Stimulated activated CD8-positive, alpha-beta memory T cell treated with anti-CD3 and anti-CD28 coated beads, Interleukin-7, amount 100 ng/mL, for 4 hours (primary cell): ENCODE measurements at places on chromosomes 1 and 21.

DNA sequence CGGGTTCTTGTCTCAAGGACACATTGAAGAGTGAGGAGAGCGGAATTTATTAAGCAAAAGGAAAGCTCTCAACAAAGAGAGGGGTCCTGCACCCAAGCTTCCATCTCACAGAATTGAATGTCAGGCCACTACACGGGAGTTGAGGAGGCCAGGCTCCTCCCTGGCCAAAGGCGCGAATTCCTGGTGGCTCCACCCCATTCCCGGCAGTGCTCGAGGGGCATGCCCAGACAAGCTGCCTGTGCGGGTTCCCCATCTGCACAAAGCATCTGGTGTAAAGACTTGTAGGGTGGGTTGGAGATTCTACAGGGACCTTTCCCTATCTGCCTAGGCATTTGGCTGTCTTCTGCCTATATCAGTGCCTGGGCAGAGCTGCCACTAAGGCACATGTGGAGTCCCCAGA, 648.5 kb upstream of the PKN2 start:
- no peak for DNase-seq

GRCh38 chr1:153498746-153499145, 37.0 kb downstream of the S100A6 start:
- no peak for DNase-seq

DNA sequence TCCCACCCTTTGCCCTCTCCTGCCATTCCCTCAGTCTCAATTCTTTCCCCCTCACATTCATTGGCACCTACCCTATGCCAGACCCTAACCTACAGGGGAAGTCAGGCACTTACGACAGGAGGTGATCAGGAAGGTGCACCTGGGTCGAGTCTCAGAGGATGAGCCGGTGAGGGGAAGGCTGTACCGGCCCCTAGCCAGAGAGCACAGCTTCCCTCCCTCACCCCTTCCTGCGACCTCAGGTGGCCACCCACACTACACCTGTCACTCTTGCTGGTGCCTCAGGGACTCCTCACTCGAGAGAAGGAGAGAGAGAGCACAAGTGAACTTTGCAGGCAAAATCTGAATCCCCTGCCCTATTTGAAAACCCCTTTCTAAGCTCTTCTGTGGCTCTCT, 1.7 kb upstream of the MYOM3 start:
- no peak for DNase-seq

- DNase-seq, result no peak
Measured at GRCh38 chr1:29502225-29502910, 266.0 kb downstream of the PTPRU start.

GRCh38 chr1:21089731-21090130, 87.0 kb downstream of the EIF4G3 start:
- no peak for DNase-seq

- no peak for DNase-seq
Measured at GRCh38 chr1:103267893-103268292, 159.6 kb upstream of the COL11A1 start.

DNA sequence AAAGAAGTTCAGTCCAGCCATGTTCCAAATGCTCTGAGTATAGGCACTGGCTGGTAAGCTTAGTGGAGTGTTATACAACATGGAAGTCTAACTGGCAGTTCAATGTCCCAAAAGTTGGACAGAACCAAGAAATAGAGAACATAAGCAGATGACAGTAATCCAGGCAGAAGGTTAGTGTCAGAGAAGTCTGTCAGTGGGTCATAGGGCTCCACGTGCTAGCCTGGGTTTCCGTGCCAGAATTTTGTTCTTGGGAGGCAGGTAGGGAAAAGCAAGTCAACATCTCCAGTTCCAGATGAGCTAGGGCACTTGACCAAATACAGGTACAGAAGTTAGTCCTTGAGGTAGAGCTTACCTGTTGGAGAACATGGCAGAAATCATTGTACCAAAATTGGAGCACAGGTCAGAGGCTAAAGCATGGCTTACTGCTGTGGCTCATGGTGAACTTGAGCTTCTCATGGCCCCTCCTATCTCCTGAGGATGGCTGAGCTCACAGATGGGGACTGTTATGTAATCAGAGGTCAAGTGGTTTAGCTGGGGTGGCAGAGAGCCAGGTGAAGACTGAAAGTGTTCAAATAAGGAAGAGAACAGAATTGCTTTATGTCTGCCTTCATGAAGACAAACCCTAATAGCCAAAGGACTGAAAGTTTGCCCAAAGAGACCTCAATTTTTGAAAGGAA, 170.8 kb downstream of the NFIA start:
- DNase-seq, result no peak

DNA sequence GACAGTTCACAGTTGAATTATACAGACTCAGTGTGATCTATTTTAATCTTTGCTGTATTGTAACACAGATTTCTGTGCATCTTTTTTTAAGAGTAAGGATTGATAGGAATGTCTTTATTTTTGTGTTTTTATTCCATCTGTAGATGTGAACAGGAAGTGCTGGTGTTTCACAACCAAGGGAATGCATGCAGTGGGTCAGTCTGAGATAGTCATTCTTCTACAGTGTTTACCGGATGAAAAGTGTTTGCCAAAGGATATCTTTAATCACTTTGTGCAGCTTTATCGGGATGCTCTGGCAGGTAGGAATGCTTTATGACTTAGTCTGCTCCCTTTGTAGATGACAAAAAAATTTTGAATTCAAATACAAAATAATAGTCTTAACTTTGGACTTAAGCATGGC, 84.5 kb downstream of the CC2D1B start:
- DNase-seq, result no peak

DNA sequence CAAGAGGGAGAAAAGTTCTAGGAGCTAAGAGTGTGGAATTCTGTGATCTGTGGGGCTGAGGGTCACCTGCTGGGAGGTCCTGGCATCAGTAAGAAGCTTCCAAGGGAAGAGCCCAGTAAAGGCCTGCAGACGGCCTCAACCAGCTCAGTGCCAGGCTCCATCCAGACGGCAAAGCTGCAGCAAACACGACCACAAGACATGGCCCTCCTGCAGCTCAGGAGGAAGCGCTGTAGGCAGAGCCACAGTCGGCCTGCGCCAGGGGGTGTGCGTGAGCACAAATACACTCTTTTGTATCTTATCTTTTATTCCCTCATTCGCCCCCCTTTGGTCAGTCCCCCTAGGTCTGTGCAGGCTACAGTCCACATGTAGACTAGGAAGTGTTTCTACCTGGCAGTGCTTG, 13.4 kb downstream of the C1orf174 start:
- DNase-seq, result no peak

DNA sequence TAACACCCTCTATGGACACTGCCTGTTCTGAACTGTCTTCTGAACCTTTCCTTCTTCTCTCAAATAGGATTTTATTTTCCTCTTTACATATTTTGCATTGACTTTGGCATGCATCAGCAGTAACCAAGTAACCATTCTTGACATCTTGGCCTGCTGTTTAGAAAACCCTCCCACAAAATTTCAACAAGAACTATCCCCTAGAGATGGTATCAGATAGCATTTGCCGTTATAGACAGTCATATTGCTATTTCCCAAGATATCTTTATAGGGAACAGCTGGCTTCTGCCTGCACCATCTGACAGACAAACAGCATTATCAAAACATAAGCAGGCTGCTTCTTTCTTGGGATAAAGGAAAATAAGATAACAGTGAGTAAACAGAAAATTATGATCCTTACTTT, 54.7 kb downstream of the LHX8 start:
- DNase-seq, result no peak

- no peak for DNase-seq
Measured at GRCh38 chr1:234913771-234914170, 214.9 kb downstream of the TOMM20 start.

- no peak for DNase-seq
Measured at GRCh38 chr21:36965720-36966065, 776 bp downstream of the HLCS start.

DNA sequence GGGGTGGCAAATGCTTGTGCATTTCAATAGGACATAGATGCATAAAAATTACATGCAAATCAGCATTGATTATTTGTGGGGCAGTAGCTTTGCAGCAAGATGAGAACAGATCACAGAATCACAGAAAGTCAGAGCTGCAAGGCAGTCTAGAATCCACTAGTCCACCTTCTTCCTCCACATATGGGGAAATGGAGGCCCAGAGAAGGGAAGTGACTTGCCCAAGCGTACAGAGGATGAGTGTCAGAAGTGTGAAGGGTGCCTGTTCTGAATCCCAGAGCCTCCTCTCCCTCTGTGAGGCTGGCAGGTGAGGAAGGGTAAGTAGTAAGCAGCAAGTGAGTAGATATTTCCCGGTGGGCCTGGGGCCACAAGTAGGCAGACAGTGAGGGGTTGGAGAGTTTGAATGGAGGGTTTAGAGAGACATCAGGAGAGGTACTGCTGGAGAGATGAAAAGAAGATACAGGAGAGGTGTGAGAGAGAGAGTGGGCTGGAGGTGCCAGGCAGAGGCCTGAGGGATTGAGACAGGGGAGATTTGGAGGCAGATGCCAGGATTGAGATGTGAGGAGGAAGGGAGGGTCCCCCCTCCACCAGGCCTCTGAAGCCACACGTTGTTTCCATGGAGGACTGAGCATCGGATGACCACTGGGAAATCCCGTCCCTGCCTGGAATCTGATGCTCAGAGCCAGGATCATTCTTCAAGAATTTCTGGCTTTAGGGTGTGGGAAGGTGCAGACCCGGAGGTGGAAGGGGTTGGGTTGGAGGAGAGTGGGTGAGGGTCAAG, 4.8 kb upstream of the MYOG start:
- no peak for DNase-seq

GRCh38 chr1:54811739-54812655, 10.9 kb upstream of the TTC22 start:
- DNase-seq, result no peak

DNA sequence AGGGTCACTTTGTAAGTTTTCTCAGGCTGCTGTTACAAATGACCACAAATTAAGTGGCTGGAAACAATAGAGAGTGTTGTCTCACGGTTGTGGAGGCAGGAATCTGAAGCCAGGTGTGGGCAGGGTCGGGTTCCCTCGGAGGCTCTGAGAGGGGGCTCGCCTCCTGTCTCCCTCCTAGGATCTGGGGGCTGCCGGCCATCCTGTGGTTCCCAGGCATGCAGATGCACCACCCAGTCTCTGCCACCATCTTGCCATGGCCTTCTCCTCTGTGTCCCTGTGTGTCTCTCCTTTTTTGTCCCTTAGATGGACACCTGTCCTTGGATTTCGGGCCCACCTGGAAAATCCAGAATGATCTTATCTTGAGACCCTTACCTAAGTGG, 4.8 kb downstream of the TP73 start:
- DNase-seq, result no peak

DNA sequence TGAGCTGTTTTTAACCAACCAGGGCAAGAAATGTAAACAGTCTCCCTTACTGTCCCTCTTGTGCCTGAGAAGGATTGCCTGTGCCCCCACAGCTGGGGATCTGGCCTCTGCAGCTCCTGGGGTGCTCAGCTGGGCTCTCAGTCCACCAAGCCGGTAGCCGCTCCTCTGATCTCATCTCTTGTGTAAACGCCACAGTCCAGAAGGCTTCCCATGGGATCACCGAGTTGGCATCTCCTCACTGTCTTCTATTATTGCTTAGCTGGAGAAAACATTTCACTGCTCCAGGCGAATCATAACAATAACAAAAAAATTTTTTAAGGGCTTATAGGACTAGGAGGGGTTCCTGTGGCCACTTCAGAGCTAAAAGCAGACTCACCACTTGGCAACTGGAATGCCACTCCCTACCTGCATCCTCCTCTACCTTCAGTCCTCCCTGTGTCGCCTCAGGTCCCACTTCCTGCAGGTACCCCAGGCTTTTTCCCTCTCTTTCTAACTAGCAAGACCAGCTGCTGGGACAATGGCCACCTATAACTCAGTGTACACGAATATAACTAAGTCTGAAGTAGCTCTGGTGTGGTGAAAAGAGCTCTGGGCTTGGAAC, 75.8 kb downstream of the ATP1A1 start:
- DNase-seq, result no peak

DNA sequence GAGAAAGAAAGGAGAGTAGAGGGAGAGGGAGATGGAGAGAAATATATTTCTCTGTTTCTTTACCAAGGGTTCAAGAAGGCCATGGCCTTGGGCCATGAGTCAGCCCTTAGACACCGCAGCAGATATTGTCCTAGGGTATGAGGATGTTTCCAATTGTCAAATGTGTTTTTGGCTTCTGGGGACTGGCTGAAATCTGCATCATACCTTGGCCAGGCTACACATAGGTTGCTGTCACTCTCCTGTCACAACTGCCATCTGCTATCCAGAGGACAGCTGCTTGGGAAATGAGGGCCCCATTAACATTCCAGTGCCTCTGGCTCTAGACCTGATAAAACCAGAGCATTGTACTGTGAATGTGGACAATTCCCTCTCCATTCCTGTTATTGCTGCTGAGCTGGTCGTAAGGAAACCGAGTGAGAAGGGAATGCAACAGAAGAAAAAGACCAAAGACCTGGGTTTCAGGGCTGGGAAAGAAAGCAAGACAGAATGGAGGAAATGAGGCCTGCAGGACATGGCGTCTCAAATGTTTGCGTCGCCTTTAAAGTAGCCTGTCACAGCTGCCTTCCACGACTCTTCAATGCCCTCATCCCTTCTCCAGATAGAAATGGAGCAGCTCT, 8.8 kb upstream of the PIGC start:
- DNase-seq, result no peak

GRCh38 chr1:27118440-27118689, 36.6 kb downstream of the SLC9A1 start:
- DNase-seq, result no peak

DNA sequence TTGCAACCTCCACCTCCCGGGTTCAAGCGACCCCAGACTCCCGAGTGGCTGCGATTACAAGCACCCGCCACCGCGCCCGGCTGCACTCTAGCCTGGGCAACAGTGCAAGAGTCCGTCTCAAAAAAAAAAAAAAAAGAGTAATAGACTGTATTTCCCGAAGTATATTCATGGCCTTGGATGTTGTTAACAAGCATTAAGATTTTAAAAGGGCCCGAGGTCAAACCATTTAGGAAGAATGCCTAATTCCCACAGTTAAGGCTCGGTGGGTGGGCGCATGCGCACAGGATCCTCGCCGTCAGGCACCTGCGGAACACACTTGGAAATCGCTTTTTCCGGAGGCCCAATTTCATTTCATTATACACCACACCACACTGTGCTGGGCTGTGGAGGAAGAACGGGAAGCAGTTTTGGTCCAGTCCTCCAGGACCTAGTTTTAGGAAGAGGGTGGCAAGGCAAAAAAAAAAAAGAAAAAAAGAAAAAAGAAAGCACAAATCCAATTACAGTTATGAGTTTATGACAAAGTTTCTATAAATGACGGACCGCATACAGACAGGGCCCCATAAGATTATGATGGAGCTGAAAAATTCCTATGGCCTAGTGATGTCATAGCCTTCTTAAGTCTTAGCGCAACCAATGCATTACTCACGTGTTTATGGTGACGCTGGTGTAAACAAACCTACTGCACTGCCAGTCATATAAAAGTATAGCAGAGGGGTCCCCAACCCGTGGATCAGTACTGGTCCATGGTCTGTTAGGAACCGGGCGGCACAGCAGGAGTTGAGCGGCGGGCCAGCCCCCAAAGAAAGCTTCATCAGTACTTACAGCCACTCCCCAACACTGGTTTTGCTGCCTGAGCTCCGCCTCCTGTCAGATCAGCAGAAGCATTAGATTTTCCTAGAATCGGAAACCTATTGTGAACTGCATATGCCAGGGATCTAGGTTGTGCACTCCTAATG, 38.2 kb downstream of the H3-3A start:
- DNase-seq, result no peak
